ENCODE measurements at places on chromosomes 7 and 10.

DNA sequence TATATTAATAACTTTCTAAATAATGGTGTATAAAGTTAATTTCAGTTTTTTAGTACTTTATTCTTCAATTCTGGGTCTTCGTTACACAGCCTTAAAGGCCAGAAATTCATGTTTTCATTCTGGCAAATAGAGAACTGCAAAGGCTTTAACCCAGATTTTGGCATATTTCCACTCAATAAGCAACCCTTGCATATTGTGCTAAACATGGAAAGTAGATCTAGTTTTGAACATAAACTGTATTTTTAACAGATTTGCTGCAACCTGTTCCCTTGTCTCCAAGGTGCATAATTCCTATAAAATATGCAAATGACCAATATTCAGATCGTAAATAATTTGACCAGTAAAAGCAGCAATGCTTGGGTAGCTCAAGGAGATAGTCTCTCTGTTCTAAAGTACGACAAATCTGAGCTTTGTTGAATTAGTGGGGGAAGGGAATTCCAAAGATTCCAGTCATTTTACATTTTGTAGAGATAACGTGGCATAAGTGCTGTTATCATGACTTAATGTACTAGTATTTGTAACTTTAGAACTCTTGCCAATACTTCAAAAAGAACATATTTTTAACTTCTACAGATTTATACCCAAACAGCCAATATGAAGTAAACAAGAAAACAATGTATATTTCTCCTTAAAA, 46.4 kb upstream of the RSBN1L start:
- no peak for DNase-seq

DNA sequence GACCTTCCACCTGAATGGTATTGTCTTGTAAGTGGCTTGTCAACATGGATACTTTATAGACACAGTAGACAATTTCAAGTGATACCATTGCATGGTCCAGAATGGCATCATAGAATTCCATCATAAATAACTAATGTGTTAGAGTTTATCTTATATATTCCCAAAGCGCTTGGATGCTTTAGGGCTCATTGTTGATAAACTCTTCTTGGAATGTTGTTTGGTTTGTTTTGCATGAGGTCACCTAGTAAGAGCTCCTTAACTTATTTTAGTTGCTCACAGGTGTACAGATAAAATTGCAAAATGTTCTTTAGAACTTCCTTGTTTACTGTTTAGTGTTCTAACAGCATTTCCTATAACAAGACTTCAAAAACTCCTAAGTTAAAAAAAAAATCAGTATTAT, 36.8 kb downstream of the SRI start:
- no peak for DNase-seq

GRCh38 chr7:55309040-55309991, 55.8 kb upstream of the LANCL2 start:
- DNase-seq, result no peak

- no peak for DNase-seq
Measured at GRCh38 chr7:18020138-18020715, 7.4 kb downstream of the PRPS1L1 start.

DNA sequence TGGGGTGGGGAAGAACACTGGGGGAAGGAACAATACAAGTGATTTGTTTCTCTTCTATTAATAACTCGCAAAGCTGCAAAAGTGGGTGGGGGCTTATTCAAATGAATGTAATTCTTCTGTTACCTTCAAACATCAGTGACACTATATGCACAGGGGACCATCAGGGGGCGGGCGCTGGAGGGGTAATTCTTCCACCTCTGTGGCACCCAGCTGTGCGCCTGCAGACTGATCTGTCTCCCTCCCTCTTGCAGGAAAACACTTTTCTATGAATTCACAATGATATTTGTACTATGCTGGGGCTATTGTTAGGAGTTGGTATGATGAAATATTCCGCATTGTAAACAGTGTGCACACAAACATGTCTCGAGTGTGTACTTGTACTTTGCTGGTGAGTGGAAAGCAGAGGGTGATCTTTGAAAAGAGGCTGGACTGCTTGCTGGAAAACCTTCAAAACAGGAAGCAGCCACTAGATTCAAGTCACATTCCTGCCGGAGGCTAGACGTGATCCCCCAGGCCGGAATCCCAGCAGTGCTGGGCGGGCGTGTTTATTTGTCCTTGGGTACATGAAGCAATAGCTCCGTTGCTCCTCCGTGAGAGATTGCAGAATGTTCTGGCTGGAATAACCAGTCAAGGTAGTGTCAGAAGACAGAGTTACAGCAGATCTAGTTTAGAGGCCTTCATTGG, 15.8 kb upstream of the BNIP3 start:
- DNase-seq, result no peak

DNA sequence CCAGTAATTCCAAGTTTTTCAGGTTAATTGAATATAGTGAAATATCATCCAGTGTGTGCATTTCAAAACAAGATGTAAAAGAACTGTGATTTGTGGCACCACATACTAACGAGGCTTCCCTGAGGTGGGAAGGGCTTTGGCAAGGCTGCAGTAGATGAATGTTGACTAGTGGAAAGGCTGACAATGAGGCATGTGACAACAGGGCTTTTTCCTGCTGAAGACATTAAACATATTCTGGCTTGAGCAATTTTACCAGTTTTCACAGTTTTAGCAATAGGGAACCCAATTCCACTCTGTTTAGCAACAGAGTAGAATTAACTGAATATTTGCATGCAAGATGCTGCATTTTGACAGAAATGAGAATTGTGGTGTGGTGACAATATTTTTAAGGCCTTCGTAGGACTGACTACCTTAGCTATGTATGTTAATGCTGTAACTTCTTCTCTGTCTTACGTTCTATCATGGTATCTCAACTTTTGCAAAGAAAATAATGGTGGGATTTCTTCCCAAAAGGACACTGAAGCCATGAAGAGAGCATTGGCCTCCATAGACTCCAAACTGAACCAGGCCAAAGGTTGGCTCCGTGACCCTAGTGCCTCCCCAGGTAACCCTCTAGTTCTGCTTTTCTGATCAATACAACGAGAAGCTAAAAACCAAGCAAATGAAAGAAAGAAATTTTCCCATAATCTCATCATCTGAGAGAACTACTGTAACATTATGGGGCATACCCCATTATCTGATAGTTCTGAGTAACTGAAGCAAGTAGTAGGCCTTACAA, 68.5 kb downstream of the AP3M1 start:
- DNase-seq, result no peak

DNA sequence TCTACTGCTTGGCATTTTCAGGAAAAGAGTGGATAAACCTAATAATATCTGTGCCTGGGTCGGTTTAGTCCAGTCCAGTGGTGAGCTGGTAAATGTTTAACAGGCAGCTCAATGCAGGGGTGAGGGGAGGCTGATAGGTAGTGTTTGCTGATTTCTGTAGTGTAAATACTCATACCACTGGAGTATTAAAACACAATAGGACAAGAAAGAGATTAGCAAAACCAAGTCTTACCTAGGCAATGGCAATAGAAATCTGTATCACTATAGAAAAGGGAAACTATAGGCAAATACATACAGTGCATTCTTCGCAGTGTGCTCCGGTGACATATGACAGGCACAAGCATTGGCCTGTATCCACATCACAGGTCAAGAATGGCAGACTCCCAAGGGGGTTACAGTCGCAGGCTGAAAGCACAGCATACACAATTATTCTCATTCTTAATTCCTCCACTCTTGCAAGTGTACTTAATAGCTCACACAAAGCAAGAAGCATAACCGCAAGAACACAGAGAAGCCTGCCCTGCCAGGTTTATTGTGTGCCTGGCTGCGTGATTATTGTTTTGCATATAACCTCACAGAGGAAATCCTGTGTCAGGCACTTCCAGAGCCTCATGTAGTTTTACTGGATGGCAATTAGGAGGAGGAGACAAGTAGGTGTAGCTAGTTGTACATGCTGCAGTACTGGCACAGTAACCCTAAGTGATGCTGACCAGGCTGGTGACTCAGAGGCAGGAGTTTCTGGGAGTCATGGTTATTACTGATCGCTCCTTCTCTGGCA, 35.0 kb downstream of the LAMB4 start:
- DNase-seq, result peak; percentile 82
